ENCODE measurements at places on chromosomes 2 and 18. TPM values are rescaled to one million over a fixed set of nuclear protein-coding genes. Genes with fewer than 3 reads are reported as not detected.

SIX3 gene
- not detected for polyA plus RNA-seq

POU3F3 gene
- polyA plus RNA-seq: 2.8 TPM

CYTIP gene
- polyA plus RNA-seq: not detected

EPHA4 gene
- 140 TPM for polyA plus RNA-seq

NOL4 gene
- polyA plus RNA-seq: 12.3 TPM

HOXD13 gene
- not detected for polyA plus RNA-seq

LPIN1 gene
- 33.6 TPM for polyA plus RNA-seq

KLHL41 gene
- 2.1 TPM for polyA plus RNA-seq

CDH19 gene
- not detected for polyA plus RNA-seq

GPBAR1 gene
- not detected for polyA plus RNA-seq

CSRNP3 gene
- 27.2 TPM for polyA plus RNA-seq

QPCT gene
- not detected for polyA plus RNA-seq

EPB41L3 gene
- 211 TPM for polyA plus RNA-seq

RSAD2 gene
- polyA plus RNA-seq: not detected

COL5A2 gene
- polyA plus RNA-seq: not detected

ACMSD gene
- not detected for polyA plus RNA-seq

SERPINB11 gene
- not detected for polyA plus RNA-seq

TTN gene
- 0.55 TPM for polyA plus RNA-seq

GTF2A1L gene
- not detected for polyA plus RNA-seq

GKN1 gene
- polyA plus RNA-seq: 2.8 TPM

GALNT13 gene
- polyA plus RNA-seq: 17.3 TPM

KIDINS220 gene
- polyA plus RNA-seq: 71.6 TPM

THSD7B gene
- not detected for polyA plus RNA-seq

AQP12B gene
- not detected for polyA plus RNA-seq

CLEC4F gene
- polyA plus RNA-seq: not detected

MAPRE2 gene
- polyA plus RNA-seq: 160 TPM

CDH7 gene
- 2.4 TPM for polyA plus RNA-seq

FAM168B gene
- polyA plus RNA-seq: 13.4 TPM

CRACDL gene
- 0.27 TPM for polyA plus RNA-seq

NFATC1 gene
- 0.91 TPM for polyA plus RNA-seq

IL1R1 gene
- 0.35 TPM for polyA plus RNA-seq

ADAM23 gene
- polyA plus RNA-seq: 74.9 TPM

ANKRD44 gene
- polyA plus RNA-seq: 2.4 TPM

CRYBA2 gene
- polyA plus RNA-seq: not detected

POTEC gene
- not detected for polyA plus RNA-seq

COL6A3 gene
- polyA plus RNA-seq: 0.03 TPM

BIN1 gene
- 5.2 TPM for polyA plus RNA-seq

MLPH gene
- polyA plus RNA-seq: not detected

MAP4K3 gene
- polyA plus RNA-seq: 18.2 TPM

PROKR1 gene
- polyA plus RNA-seq: not detected

LYPD6 gene
- 0.93 TPM for polyA plus RNA-seq

VIT gene
- 6.9 TPM for polyA plus RNA-seq

LOXHD1 gene
- not detected for polyA plus RNA-seq

EDAR gene
- polyA plus RNA-seq: not detected

EN1 gene
- not detected for polyA plus RNA-seq

INHBB gene
- 8.0 TPM for polyA plus RNA-seq

GCG gene
- not detected for polyA plus RNA-seq

EIF2AK2 gene
- polyA plus RNA-seq: 18.6 TPM

COLEC11 gene
- polyA plus RNA-seq: 46.8 TPM
